ENCODE measurements at places on chromosomes 2 and 18.

- no peak for DNase-seq
Measured at GRCh38 chr2:235005023-235005422, 53.2 kb downstream of the SH3BP4 start.

- no peak for DNase-seq
Measured at GRCh38 chr2:174044556-174044955, 79.4 kb upstream of the SP3 start.

GRCh38 chr18:34591920-34592444, 118.1 kb upstream of the DTNA start:
- DNase-seq = no peak

- no peak for DNase-seq
Measured at GRCh38 chr2:71997843-71998242, 149.8 kb downstream of the CYP26B1 start.

DNA sequence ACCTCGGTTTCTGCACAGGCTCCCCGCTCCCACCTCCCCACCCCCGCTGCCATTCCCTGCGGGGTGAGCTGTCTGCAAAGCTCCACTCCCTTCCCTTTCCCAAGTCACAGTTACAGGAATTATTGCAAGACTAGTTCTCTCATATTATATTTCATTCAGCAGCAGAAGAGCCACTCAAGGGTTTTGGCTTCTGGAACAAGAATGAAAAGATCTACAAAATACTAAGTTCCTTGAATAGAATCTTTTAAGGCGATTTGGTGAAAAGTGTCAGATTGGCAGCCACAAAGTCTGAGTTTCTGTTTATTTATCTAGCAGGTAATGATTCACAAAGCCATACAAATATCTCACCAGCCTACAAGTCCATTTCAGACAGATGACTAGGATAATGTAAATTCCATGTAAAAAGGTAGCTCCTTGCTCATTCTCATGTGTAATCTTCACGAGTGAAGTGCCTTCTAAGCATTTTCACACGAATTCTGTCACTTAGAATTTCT, 221.9 kb upstream of the RBBP8 start:
- no peak for DNase-seq

GRCh38 chr2:79801082-79801481, 288.2 kb downstream of the CTNNA2 start:
- no peak for DNase-seq

GRCh38 chr2:222064286-222064685, 234.5 kb downstream of the PAX3 start:
- DNase-seq = no peak

DNA sequence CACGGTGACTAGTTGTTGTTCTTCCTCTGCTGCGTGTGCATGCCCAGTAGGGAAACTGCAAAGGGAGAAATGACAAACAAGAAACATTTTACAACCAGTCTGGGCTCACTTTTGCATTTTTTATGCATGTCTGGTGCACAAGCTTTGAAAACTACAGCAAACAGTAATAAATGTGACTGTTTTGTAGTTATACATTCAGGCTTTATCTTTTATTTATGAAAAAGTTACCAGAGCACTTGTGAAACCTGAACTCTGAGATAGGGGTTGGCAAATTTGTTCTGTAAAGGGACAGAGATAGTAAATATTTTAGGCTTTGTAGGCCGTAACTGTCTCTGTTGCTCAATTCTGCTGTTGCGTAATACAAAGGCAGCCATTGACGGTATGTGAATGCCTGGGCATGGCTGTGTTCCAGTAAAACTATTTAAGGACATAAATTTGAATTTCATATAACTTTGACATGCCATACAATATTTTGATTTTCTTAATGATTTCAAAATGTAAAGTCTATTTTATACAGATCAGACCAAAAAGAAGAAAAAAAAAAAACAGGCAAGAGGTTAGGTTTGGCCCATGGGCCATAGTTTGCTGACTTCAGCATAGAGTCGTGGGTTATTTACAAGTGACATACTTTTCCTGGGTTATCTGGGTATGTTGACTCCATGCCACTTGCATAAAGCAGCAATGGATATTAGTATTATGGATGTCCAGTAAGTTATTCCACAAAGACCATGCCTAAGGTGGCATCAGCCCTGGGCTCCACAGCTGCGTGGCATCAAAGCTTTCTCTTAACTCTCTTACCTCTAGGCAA, 53.6 kb upstream of the EML6 start:
- DNase-seq = no peak

DNA sequence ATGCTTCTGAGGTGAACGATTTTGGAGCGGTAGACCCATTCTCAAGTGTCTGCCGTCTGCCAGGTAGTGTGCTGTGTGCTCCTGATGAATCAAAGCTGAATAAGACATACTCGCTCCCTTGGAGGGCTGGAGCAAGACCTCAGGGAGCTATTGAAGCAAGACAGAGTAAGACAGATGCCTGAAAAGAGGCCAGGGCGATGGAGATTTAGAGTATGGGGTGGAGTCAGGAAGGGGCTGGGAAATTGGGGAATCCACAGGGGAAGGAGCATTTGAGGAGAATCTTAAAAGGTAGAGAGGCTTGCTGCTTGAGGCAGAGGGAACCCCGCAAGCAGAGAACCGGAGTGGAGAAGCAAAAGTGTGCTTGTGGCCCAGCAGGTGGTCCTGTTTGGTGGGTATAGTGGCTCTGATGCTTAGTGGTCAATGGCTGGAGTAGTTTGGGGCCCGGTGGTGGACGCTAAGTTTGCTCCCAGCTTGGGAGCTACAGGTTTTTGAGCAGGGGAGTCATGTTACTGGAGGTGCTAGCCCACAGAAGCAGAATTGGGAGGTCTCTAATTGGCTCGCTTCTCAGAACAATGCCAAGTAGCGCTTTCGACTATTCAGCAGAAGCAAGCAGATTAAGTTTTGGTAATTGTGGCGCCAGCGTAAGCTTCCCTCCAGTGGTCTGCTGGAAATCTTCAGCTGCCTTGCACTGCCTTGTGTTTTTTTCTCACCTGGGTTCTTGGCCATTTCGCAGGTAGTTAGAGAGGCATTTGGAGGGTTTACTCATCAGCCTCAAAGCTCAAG, 2.0 kb downstream of the CNNM4 start:
- DNase-seq = no peak

DNA sequence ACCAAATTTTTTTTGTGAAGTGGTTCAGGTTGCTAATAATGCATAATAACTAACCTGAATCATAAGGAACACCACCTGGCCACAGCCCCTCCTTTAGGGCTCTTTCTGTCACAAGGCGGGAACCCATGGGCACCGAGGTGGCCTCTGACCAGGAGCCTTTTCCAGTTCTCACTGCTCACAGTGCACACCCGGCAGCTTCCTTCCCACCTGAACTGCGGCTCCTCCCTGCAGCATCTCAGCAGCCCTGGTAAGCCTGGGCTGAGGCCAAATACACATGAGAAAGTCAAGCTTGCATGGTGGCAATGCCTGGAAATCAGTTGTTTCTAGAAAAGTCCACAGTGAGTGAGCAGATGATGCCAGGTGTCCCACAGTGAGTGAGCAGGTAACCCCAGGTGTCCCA, 77.6 kb upstream of the SNTG2 start:
- DNase-seq = no peak
